Stimulated activated CD8-positive, alpha-beta memory T cell treated with anti-CD3 and anti-CD28 coated beads, Interleukin-15, amount 100 ng/mL, for 24 hours (primary cell): ENCODE measurements at places on chromosomes 12 and 14.

DNA sequence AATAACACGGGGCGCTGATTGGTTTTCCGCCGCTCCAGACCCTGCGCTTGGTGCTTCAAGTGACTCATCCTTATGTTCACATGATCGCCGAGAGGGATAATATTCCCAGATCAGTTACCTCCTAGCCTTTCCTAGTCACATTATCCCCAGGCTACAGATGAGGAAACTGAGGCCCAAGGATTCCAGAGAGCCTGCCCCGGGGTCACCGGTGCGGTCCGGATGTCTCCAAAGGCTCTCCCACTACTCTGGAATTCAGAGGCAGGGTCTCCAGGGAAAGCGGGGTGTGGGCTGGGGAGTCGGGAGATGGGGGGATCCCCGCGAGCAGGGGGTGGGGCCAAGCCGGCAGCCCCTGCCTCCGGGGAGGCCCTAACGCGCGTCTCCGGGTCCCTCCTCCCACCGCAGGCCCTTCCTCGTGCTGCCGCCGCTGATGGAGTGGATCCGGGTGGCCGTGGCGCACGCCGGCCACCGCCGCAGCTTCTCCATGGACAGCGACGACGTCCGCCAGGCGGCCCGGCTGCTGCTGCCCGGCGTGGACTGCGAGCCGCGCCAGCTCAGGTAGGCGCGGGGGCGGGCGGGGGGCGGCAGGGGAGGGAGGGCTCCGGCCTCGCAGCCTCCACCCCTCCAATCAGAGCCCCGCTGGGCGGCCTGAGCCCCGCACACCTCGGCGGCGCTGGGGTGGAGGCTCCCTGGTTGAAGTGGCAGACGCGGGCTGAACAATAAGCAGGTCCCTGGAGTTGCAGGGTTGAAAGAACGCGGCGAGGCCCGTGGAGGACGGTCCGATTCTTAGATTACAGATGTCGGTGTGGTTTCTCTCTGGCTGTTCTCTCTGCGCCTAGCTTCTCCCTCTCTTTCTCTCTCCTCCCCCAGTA, 104.6 kb upstream of the PWP1 start:
- DNase-seq: no peak

DNA sequence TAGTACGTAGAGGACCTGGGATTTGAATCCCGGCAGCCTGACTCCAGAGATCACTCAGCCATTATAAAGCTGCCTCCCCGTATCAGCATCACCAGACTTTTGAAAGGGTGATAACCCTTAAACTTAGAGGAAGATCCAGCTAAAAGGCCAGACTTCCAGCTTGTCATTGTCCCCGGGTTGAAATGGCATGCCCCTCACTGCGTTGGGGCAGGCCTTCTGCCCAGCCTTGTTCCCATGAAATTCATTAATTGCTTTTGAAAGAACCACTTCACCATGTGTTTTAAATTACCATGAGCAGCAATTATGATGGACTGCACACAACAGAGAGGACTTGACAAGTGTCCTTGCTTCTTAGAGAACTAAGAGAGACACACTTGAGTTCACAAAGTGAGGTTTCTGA, 269.6 kb upstream of the CRY1 start:
- DNase-seq: no peak

DNA sequence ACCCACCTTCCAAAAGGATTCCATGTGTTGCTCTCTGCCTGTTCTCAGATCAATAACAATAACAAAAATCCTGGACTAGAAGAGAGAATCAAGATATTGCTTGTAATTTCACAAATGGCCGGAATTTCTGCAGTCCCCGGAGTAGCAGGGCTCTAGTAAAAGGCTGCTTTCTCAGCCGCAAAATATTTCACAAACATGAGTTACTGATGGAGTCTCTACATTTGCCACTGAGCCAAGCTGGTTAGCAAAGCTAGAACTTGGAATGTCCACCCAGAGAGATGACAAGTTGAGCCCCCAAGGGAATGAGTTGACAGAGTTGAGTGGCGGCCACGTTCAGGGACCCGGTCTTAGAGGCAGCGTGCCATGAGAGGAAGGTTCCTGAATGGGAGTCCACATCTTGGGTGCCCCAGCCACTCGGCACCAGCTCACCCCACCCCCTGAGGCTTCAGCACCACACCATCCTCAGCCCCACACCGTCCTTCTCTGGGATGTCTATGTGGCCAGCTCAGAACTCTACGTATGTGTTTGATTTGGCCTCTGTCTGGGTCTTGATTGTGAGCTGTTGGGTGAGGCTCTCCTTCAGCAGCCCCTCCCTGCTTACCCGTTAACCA, 15.9 kb downstream of the FBLN5 start:
- no peak for DNase-seq

DNA sequence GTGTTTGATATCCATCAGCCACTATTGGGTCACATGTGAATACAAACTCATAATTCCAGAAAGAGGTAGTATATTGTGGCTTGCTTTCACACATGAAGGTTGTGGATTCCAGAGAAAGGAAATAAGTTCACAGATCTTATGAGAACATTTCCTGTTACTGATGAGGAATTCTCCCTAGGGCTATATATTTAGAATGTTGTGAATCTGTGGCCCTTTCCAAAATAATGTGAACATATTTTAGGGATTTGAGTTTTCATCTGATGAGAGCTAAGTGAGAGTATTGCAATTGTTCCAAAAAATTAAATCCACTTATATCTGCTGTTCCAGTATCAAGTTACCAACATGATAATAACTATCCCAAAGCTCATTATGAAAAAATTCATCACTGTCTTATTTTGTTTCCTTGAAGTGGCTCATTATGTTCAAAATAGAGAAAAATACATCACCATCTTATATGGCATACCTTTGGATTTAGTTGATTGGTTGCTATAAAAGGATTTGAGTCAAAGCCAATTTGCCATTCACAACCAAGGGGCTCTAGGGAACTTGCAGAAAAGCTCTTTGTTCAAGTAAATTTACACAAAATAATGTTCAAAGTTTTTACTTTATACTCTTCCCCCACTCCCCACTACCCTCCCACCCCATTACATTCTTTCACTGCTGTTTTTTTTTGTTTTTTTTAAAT, 76.3 kb downstream of the MYRFL start:
- DNase-seq: no peak

GRCh38 chr12:12007713-12008231, 63.0 kb upstream of the BCL2L14 start:
- no peak for DNase-seq

DNA sequence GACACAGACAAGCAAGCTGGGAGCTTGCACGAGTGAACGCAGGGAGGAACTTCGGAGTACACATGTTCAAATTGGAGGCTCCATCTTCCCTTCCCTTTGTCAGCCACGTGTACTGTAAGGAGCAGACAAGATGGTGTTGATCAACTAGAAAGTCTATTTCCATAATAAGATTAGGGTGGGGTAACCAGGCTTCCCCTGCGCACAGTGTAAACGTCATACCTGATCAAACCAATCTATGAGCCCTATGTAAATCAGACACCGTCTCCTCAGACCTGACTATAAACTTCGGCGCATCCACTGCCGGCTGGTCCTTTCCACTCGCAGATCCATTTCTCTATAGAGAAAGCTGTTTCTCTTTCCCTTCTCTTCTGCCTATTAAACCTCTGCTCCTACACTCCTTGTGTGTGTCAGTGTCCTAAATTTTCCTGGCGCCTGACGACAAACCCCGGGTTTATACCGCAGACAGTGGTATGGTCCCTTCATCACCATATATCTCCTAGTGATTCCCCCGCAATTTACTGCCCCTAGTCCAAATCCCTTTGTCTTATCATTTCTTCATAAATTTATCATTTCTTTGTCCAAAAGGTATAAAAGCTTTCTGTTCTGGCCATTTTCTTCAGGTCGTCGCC, 7.5 kb upstream of the ETFBKMT start:
- no peak for DNase-seq

DNA sequence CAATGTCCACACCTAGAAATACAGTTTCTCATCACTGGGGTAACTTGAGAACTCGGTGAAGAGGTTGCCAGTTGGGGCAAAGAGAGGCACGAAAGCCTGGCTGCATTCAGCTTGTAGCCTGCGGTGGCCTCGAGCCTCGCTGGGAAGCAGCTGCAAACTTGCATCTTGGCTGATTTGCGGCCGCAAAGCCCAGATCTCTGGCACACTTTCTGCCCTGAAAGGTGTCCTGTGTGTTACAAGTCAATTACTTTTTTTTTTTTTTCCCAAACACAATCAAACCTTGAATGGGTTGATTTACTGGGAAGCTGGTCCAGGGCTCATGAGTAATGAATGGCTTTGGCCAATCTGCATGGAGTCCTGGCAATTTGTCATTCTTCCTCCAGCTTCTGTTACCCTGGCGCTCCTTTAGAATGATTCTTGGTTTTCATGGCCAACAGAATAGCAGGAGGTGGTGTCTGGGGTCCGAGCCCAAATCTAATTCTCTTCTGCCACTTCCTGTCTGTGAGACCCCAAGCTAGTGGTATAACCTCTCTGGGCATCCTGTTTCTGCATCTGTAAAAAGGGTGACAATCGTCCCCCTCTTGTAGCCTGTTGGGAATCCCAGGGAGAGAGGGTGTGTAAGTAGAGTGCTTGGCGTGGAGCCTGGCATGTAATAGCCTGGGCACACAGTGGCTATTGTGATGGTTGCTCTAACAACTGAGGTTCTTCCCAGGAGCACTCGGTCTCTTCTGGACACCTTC, 6.7 kb downstream of the BCL7A start:
- DNase-seq: no peak

DNA sequence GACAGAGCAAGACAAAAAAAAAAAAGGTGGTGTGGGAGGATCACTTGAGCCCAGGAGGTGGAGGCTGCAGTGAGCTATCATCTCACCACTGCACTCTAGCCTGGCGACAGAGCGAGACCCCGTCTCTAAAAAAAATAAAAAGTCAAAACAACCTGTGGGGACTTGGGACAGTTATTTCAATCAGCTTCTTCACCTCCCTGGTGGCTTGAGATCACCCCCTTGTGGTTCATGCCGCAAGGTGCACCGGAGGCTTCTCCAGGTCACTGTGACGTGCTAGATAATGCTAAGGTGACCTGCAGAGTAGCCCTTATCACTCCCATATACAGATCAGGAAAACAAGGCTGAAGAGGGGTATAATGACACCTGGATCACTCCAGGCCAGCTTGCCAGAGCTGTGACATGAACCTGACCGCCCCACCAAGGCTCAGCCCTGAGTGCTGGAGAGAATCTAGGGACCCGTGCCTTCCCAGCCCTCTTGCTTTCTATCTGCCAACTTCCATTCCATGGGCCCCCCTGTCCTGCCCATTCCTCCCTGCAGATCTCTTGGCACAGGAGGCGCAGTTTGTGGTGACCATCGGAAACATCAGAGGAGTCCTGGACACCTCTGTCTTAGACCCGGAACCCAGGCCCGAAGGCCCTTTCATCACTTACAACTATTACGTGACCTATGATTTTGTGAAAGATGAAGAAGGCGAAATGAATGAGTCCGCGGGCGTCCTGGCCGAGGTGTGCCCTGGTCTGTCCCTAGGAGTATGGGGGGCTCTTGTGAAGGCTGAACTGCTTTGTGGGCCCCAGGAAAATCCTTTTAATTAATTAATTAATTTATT, 8.1 kb downstream of the LRRC43 start:
- DNase-seq: no peak

GRCh38 chr12:49693931-49694444, 13.2 kb downstream of the FMNL3 start:
- DNase-seq: no peak

- no peak for DNase-seq
Measured at GRCh38 chr12:117033382-117034221, 65.6 kb downstream of the TESC start.

GRCh38 chr12:124765581-124766489, 97.8 kb downstream of the SCARB1 start:
- no peak for DNase-seq

- DNase-seq: no peak
Measured at GRCh38 chr14:52219488-52220084, 47.9 kb upstream of the PTGDR start.

DNA sequence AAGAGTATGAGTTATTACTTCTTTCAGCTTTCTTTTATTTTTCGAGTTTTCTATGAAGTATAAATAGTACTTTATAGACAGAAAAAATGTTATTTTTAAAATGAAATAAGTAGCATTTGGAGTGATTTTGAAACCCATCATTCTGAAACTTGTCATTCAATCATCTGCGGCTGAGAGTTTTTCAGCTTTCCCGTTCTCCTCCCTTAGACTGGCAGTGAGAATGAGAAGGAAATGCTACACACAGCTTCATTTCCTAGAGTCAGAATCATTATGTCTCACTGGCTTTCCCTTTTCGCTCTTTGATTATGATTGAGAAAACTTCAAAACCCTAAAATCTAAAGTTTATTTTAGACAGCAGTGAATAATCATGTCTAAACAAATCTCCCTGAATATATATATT, 33.7 kb upstream of the GNPNAT1 start:
- no peak for DNase-seq

- no peak for DNase-seq
Measured at GRCh38 chr12:91721023-91721422, 424.6 kb downstream of the BTG1 start.

- DNase-seq: no peak
Measured at GRCh38 chr12:6382371-6382770, 1.6 kb upstream of the LTBR start.

DNA sequence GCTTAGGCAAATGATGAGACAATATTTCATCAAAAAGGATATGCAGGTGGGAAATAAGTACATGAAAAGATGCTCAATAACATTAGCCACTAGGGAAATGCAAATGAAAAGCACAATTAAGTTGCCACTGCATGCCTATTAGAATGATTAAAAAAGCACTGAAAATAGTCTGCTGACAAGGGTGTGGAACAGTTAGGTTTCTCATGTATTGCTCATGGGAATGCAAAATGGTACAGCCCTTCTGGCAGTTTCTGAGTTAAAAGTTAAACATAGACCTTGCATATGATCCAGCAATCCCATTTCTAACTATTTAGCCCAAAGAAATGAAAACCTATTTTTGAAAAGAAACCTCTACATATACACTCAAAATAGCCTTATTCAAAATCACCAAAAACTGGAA, 393.0 kb downstream of the BMP4 start:
- DNase-seq: no peak

- no peak for DNase-seq
Measured at GRCh38 chr12:94678379-94678778, 28.0 kb upstream of the TMCC3 start.

DNA sequence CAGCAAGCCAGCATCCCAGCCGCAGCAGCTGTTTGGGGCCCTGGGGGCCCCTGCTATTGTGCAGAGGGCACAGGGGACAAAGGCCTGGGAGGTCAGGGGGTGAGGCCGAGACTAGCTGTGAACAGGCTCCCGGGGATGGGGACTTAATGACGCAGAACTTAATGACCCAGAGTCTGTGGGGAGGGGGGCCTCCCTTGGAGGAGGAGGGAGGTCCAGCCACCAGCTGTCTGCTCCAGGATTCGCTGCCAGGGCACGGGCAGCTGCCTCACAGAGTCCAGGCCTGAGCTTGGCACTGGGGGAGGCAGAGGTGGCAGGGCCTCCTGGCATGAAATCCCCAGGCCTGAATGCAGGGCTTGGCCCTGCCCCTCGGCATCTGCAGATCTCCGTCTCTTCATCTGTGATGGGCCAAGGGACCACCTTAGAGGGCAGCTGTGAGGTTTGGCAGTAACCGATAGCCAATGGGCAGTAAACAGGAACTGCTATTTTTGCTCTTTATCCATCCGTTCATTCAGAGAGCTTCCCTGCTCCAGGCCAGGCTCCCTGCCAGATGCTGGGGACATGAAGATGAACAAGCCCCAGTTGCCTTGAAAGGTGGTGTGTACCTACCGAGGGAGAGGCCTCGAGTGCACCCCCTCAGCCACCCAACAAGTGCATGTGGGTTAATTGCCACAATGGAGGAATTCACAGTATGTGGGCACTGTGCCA, 6.7 kb downstream of the FAM222A start:
- no peak for DNase-seq
